Cerebellar nuclear complex (tissue), 1 donor: ENCODE measurements at places on chromosomes 1 and 21.

DNA sequence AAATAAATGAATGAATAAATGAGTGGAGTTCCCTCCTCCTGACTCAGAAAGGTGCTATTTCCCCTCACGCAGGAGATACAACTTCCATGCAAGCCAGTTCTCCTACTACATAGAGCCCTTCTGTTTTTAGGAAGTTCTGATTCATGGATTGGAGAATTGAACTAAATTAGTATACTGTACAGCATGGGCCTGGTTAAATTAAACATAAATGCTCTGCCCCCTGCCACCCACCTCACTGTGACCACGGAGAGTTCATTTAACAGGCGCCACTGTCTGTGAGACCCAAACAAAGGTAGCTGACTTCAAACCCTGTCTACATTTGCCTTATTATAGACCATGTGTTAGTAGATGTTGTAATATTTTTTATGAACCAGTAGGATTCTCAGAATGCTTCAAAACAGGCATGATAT, 9.1 kb upstream of the IRF2BP2 start:
- DNase-seq, result no peak

GRCh38 chr21:45618846-45619485, 24.6 kb upstream of the PCBP3 start:
- DNase-seq, result no peak

DNA sequence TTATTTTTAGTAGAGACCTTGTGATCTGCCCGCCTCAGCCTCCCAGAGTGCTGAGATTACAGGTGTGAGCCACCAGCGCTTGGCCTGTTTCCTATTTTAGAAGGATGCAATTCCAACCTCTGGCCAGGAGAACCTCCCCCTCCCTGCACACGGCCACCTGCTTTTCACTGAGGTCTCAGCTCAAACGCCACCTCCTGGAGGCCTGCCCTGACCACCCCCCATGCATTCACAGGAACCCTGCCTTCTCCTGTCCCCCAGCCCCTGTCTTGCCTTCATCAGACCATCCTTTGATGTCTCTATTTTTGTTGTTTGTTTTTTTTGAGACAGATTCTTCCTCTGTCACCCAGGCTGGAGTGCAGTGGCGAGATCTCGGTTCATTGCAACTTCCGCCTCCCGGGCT, 2.3 kb downstream of the SRM start:
- no peak for DNase-seq

- no peak for DNase-seq
Measured at GRCh38 chr1:17359808-17360207, 12.2 kb upstream of the PADI6 start.

GRCh38 chr1:159444511-159444910, 5.0 kb downstream of the OR10J1 start:
- DNase-seq, result no peak

- no peak for DNase-seq
Measured at GRCh38 chr1:36222481-36223380, 1.5 kb upstream of the THRAP3 start.

GRCh38 chr1:235327559-235328270, at the start of gene ARID4B:
Gene ARID4B, minus strand, starts transcription at chr1:235328179. Its CDS starts 1,260 bp downstream, at chr1:235326919.
- no peak for DNase-seq

- no peak for DNase-seq
Measured at GRCh38 chr1:105204836-105205371, 1455.2 kb downstream of the AMY1C start.

GRCh38 chr1:66998972-66999371, 55.0 kb downstream of the SLC35D1 start:
- no peak for DNase-seq

GRCh38 chr1:20604678-20605077, 15.8 kb downstream of the CDA start:
- DNase-seq, result no peak

DNA sequence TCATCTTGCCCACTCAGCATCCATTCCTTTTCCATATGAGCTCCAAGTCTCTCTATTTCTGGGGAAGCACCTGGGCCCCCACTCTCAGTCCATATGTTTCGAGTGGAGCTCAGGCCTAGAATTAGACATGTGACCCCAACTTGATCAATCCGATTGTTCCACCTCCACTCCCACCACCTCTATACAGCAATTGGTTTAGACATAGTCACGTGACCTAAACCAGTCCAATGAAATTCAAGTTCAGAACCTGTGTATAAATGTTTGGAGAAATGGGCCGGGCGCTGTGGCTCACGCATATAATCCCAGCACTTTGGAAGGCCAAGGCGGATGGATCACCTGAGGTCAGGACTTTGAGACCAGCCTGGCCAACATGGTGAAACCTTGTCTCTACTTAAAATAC, 29.6 kb upstream of the CLIC4 start:
- no peak for DNase-seq

GRCh38 chr21:26377111-26377694, 195.9 kb downstream of the CYYR1 start:
- DNase-seq, result no peak

GRCh38 chr1:25993197-25993951, 4.5 kb downstream of the PAFAH2 start:
- DNase-seq, result no peak

DNA sequence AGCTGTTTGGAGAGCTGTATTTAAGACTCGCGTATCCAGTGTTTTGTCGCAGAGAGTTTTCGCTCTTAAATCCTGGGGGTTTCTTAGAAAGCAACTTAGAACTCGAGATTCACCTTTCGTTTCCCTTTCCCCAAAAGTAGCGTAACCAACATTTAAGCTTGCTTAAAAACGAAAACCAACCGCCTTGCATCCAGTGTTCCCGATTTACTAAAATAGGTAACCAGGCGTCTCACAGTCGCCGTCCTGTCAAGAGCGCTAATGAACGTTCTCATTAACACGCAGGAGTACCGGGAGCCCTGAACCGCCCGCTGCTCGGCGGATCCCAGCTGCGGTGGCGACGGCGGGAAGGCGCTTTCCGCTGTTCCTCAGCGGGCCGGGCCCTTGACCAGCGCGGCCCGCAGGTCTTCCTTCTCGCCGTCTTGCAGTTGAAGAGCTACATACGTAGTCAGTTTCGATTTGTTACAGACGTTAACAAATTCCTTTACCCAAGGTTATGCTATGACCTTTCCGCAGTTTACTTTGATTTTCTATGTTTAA, 1.9 kb downstream of the OLIG1 start:
- DNase-seq, result no peak

DNA sequence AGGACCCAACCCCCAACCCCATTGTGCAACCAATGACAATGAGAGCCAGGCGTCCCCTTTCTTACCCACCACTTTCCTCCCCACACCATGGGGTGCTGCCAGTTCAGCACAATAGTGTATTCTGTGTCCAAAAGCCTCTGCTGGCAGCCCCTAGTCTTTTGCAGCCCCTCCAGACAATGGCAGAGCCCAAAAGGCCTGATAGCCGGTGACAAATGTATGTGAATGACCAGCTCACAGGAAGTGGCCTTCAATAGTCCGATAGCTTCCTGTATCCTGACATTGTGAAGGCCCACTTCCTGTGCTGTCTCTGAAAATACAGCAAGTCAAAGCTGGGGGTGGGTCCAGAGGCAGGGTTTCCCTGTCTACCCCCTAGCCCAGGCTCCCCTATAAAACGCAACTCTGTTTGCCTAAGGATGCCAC, 16.6 kb downstream of the SMIM12 start:
- DNase-seq, result no peak

DNA sequence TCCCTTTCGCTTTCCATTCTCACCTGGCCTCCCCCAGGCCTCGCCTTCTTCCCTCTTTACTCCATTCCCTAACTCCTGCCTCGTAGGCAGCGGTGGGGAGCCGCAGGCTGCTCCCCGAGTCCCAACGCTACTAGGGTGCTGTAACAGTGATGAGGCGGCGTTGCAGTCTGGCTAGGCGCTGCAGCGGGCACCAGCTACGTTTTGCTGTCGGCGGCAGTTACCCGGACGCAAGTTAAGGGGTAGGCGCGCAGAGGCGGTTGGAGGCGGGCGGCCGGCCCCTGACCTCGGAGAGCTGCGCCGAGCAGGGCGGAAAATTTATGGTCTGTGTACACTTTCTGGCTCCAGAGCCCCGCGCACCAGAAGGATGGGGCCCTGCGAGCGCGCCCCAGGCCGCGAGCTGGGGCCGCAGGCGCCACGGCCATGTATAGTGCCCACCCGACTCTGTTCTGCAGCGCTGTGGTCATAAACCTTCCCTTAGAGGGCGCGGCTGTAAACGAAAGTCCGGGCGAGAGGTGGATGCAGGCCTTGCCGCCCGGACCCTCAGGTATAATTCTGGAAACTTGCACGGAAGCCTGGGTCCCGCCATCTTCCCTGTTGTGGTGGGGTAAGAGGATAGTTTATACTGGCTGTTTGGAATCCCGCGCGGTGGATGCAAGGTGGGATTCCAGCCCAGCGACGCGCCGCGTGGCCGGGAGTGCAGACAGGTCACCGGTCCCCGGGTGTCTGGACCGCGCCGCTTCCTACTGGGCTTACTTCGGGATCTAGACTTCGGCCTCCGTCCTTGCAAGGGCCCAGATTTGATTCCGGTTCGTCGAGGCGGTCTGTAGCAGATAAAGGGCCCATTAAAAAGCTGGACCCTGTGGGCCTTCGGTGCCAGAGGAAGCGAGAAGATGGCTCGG, 15.0 kb downstream of the HLX start:
- no peak for DNase-seq

- DNase-seq, result no peak
Measured at GRCh38 chr1:205350691-205351141, 6.0 kb downstream of the KLHDC8A start.

DNA sequence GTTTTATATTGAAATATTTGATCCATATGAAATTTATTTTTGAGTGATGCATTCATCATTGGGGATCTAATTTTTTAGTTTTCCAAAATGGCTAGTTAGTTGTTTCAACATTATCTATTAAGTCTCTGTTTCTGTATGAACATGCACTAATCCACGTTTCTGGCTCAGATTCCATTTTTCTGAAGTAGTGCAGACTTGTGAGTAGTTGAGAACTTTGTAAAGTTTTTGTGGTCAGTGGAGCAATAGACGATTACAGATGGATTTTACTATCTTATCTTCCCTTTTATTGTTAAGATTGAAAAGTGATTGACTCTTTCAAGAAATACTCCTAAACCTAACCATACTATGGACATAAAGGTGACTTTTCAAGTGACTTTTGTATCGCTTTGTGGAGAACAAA, 16.7 kb downstream of the SOAT1 start:
- no peak for DNase-seq

DNA sequence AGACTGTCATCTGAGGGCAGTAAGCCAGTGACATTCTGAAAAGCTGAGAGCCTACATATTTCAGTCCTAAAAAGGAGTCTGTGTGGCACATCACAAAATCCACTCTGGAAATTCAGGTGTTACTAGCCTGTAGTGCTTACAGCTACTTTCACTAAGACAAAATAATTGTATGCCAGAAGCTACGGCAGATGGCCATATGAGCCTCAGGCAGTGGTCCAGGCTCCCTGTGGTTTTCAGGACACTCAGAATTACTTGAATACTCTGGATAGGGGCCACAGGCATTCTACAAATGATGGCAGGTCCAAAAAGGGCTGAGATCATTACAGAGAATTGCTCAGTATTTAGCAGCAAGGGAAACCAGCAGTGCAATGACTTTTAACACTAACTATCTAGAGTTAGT, 527.1 kb downstream of the MRPL39 start:
- DNase-seq, result peak; percentile 18

GRCh38 chr1:97089173-97089572, 367.6 kb downstream of the PTBP2 start:
- DNase-seq, result no peak

GRCh38 chr1:71080230-71080738, 551 bp downstream of the ZRANB2 start:
- DNase-seq, result no peak

- no peak for DNase-seq
Measured at GRCh38 chr1:224727351-224728289, 111.5 kb downstream of the CNIH3 start.

- DNase-seq, result no peak
Measured at GRCh38 chr1:234316937-234317336, 56.3 kb upstream of the COA6 start.

DNA sequence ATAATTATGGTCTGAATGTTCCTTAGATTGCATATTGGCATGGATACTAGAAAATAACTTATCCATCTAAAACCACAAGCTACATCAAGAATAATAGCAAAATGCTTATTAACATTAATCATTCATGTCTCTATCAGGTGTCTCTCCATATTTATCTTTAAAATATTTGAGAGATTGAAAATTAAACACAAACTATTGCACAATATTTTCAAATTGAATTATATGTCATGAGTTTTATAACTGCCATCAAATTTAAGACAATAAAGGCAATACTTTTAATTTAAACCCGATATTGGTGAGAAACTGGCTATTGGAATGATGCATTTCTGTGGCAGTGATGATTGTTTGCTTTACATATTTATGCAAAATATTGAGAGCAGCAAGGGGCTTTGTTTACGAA, 1506.8 kb upstream of the B3GALT2 start:
- DNase-seq, result no peak

- DNase-seq, result no peak
Measured at GRCh38 chr1:6888268-6888667, 103.0 kb downstream of the CAMTA1 start.

DNA sequence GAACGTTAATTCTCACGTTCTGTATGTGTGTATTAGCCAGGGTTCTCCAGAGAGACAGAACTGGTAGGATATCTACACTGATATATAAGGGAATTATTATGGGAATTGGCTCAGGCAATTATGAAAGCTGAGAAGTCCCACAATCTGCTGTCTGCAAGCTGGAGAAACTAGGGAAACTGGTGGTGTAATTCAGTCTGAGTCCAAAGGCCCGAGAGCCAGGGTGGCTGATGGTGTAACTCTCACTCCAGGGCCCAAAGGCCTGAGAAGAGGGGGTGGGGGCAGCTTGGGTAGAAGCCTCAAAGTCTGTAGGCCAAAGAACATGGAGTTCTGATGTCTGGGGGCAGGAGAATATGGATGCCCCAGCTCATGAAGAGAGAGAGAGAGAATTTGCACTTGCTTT, 13.3 kb upstream of the VASH2 start:
- DNase-seq, result no peak

- DNase-seq, result no peak
Measured at GRCh38 chr1:119968068-119968492, 71.8 kb upstream of the ADAM30 start.

DNA sequence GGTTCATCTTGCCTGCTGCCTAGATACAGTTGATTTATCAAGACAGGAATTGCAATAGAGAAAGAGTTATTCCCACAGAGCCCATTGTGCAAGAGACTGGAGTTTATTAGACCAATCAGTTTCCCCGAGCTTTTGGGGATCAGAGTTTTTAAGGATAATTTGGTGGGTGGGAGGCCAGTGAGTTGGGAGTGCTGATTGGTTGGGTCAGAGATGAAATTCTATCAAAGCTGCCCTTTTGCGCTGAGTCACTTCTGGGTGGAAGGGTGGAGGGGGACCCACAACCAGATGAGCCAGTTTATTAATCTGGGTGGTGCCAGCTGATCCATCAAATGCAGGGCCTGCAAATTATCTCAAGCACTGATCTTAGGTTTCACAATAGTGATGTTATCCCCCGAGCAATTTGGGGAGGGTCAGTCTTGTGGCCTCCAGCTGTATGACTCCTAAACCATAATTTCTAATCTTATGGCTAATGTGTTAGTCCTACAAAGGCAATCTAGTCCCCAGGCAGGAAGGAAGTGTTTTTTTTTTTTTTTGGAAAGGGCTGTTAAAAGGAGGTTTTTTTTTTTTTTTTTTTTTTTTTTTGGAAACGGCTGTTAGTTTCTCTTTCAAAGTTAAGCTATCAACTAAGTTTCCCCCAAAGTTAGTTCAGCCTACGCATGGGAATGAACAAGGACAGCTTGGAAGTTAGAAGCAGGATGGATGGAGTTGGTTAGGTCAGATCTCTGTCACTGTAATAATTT, 7.4 kb downstream of the SLC16A4 start:
- DNase-seq, result no peak

GRCh38 chr1:205636732-205637131, 4.9 kb upstream of the ELK4 start:
- DNase-seq, result no peak
